ENCODE measurements at places on chromosomes 4 and X.

DNA sequence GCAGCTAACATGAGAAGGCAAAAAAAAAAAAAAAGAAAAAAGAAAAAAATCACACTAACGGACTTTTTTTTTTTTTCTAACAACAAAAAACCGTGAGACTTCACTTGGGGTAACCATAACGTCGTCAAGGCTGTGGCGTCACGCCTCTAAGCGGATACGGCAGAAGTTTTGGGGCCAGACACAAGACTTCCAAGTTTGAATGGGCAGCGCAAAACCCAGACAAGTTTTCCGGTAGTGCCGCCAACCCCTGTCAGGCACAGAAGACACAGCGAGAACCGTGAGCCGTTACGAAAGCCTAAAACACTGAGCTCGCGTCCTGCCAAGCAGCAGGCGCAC, 556 bp upstream of the SMARCA5 start:
- DNase-seq, result no peak

DNA sequence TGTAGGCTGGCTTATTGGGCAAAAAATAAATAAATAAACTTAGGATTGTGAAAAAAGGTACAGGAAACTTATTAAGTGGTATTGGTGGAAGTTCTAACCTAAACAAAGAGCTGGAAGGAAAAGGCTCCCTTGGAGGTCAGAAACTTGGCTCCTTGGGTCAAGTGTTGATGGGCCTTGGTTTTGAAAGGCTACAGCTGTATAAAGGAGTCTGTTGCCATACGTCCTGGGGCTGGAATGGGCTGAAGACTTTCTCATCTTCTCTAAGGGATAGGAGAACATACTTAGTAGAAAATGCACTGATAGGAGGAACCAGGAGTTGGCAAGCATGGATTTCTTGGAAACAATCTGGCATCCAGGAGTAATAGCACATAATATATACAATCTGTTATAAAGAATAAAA, 56.6 kb downstream of the PDLIM5 start:
- no peak for DNase-seq

DNA sequence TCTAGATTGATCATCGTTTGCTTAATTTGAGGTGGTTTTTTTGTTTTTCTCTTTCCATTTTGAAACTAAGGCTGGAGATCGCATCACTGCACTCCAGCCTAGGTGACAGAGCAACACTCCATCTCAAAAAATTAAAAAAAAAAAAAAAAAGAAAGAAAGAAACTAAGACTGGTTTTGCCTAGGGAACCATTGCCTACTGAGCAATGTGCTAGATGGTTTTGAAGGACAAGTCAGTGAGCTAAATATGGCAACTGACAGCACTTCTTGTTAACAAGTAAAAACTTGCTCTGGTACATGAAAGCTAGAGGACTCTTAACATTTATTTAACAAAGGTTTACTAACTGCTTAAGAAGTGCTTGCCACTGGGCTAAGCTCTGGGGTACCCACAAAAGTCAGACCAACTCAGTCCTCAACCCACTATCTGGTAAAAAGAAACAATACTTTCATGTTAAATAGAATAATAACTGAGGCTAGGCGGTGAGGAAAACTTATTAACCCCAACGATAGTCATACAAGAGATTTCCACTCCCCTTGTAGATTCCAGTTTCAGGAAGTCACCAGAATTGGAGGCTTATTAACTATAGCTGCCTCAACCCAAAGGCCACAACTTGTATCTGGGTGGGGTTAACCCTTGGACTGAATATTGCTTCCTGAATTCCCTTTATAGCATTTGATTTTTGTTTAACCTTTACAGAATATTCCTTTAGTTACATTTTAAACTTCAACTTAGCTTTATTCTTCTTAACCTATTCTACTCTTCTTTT, 111.6 kb downstream of the FRYL start:
- DNase-seq, result no peak

DNA sequence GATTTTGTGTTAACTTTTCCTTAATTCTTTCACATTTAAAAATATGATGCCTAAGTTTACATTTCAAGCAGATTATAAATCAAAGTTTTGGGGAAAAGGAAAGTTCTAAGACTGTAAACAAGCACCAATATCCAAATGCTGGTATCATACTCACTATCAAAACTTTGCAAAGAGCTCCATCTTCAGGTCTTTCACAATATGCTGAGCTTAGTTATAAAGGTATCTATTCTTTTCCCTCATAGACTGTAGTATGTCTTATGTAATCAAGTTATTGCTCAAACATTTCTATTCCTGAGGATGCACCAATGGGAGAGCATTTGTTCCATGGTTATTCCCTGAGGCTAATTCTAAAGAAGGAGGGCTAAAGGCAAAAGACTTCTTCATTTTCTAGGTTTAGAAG, 207.9 kb upstream of the FAM241A start:
- peak; percentile 10 for DNase-seq

DNA sequence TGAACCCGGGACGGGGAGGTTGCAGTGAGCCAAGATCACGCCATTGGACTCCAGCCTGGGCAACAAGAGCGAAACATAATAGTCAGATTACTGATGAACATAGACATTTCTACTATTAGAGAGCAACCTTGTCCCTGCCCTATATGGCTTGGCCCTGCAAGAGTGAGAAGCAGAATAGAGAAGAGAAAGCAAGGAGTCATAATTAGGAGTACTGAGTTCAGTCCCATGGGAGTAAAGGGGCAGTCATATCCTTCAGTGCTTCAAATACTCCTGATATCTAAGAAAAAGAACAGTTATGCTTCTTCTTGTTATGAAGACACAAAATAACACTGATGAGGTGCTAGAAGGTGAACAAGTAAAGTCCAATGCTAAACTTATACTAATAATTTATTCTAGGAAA, 33.8 kb downstream of the CLDN2 start:
- no peak for DNase-seq

DNA sequence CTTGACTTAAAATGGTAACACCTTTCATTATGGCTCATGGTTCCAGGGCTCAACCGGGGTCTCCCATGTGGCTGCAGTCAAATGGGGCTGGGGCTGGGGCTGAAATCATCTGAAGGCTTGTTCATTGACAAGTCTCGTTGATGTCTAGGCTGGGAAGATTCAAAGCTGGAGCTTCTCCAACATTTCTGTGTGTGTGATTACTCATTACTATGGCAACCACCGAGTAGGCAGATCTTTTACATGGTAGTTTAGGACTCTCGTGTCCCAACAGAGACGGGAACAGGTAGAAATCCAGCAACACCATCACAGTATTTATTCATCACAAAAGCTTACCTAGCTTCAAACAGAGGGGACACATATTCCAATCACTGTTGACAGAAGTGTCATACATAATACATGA, 7.8 kb downstream of the YTHDC1 start:
- peak; percentile 37 for DNase-seq

DNA sequence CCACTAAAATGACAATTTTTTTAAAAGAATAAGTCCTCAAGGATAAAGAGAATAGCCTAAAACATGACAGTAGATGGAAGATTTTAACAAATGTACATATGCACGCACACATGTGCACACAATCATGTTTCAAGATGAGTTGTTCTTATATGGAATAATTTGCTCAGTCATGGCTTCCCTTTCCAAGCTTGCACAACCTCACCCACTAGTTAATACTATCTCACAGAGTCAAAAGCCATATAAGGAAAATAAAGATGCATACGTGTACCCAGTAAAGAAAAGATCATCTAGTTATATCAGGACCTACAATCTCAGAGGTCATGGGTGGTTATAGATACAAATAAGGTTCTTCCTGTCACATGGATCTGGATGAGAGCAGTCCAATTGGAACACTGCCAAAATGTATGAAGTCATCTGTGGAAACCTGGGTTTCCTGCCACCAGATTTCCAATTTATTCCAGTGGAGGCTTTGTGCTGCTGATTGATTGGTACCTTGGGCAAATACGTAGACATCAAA, 56.1 kb downstream of the FAM13A start:
- DNase-seq, result peak; percentile 72

GRCh38 chrX:93673056-93673868, at the start of gene NAP1L3:
Gene NAP1L3 (minus strand): TSS chrX:93673578. CDS start chrX:93673304, 274 bp downstream.
- peak; percentile 2 for DNase-seq

DNA sequence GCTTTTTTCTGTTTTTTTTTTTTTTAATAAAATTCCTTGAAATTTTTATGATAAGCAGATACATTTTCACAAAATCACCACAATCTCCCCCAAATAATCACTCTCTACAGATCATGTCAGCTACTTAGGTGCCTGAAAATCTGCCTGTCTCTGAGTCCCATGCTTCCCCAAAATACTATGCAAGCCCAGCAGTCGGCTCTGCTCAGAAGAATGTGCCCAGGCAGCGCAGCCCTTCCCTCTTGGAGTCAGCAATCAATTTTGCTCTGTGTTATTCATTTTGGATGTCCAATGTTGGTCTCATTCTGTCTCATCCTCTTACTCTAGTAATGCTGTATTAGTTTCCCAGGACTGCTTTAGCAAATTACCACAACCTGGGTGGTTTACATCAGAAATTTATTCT, 24.9 kb upstream of the C1QTNF7 start:
- no peak for DNase-seq

- no peak for DNase-seq
Measured at GRCh38 chr4:2443061-2443730, 24.4 kb downstream of the CFAP99 start.

GRCh38 chr4:105996845-105997244, 101.6 kb downstream of the NPNT start:
- DNase-seq, result no peak

DNA sequence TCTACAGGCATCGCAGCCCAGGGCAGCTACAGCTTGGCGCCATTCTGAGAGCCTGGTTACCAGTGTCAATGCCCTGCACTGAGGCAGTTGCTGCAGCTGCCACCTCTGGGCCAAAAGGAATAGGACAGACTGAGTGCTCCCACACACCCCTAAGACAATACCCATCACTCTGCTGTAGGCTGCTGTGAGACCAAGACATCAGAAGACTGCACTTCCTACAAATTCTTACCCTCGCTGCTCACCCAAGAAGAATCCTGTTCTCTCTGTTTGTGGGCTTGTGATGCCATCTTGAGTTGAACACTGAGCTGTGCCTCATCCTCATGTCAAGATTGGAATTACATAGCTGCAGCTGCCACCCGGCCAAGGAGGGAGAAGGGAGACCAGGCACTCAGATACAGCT, 1847.0 kb upstream of the PCDH10 start:
- no peak for DNase-seq

DNA sequence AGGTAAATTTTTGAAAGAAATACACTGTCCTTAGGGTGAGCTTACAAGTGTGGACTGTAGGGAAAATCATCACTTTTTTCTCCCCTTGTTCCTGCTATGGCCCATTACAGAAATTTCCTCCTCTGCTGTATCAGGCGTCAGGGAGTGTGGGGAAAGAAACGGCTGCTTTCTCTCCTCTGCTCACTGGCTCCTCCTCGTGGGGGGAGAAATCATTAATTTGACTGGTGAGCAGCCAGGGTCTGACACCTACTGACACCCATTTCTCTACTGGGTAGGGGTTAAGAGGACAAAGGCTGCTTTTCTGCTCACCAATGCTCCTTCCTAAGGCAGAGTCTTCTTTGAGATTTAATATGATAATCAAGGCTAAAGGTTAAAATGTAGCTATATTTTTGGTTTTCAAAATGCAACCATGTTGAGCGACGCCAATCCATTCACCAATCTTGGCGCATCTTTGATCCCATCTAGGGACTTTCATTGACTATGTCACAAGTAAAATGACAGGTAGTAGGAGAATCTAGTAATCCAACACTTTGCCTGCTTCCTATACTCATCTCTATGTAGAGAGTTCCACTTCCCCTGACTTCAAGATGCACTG, 25.1 kb downstream of the SETD7 start:
- peak; percentile 50 for DNase-seq

DNA sequence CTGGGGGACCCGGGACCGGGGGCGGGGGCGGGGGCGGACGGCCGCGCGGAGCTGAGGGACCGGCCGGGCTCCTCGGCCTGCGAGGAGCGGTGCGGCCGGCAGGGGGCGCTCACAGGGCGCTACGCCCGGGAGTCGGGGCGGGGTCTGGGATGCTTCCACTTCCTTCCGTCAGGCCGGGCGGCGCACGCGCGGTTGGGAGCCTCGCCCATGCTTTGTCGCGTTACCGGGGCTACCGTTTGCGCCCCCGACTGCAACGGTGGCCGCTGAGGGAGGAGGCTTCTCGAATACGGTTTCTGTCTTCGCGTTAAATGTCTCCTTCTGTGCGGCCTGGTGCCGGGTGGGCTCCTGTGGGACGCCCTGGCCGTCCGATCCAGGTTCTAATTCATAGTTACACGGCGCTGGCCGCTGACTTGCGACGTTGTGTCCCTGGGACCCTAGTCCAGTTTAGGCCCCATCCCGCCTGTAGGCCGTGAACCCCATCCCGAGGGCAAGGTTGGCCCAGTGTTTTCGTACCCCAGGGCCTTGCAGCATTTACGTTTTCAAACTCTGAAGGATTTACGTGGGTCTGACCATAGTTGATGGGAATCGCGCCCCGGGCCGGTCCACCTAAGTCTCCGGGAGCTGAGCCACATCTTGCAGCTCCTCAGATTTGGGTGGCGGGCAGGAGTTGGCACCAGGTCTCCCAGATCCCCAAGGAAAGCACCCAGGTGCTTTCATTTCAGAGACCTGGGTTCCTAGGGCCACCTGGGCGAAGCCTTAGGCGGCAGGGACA, 549 bp downstream of the MSL3 start:
- peak; percentile 78 for DNase-seq

DNA sequence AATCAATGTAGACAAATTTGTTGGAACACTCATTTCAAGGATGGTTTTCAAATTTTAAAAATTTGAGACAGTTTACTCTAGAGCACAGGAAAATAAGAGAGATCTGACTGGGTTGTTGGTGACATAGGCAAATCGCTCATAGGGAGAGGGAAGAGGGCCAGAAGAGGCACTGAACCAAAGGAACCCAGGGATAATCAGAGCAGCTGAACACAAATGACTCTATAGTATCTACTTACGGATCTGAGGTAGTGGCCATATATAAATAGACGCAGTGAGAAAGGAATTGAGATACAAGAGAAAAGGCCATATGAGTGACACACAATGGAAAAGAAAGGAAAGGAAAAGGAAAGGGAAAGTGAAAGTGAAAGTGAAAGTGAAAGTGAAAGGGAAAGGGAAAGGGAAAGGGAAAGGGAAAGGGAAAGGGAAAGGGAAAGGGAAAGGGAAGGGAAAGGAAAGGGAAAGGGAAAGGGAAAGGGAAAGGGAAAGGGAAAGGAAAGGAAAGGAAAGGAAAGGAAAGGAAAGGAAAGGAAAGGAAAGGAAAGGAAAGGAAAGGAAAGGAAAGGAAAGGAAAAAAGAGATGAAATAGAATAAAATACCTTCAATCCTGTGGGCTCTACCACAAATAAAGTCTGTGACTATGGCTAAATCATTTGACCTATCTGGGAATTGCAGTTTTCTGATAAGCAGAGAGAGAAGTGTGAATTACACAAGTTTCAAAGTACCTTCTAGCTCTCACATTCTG, 759.2 kb downstream of the DMD start:
- no peak for DNase-seq

GRCh38 chr4:5133201-5133600, 81.9 kb downstream of the STK32B start:
- DNase-seq, result peak; percentile 51

DNA sequence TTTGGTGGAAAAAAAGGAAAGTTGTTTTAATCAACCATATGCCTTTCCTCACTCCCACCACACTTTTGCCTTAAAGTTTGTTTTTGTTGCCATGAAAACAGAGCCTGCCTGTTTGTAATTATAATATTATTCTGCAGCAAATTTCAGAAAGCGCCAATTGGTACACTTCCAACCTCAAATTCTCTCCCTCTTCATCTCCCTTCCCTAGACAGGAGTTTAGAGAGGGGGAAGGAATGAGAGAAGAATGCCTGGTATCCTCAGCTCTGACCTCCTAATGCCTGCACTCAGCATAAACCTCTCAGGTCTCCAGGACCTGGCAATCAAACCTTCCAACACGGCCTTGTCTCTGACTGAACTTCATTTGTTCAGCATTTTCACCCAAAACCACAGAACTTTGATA, 138.4 kb upstream of the HCCS start:
- DNase-seq, result no peak

Data from endothelial cell of umbilical vein (primary cell).